ENCODE measurements at places on chromosomes 5 and 9. TPM values are rescaled to one million over a fixed set of nuclear protein-coding genes. Genes with fewer than 3 reads are reported as not detected.

GRCh38 chr5:37165761-37166160 is 83.4 kb downstream of the CPLANE1 start:
- no peak for DNase-seq

The PCDHB5 gene
- total RNA-seq: 2.9 TPM

GRCh38 chr5:167688341-167689130 is 602.9 kb upstream of the WWC1 start:
- DNase-seq: no peak

DNA sequence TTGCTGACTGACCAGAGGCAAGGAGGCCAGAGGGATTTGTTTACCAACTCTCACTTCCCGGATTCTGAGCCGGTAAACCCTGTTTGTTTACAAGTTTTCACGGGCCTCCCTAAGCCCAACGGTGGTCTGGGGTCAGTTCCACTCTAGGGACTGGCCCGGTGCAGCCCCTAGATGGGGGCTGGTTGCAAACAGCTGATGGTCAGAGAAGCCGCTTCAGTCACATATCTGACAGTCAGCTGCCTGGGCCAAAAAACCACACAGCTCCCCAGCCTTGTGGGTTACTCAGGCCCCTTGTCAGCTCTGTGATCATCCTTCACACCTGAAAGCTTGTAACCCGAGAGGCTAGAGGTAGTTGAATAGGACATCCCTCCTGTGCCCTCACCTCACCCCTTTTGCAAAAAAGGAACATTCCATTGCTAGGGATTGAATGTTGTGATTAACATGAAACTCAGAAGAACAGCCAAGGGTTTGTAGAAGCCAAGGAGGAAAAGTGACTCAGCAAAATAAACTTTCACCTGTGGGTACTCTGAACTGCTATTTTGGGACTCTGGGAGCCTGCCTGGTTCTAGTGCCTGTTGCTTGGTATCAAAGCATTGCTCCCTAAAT is 40.4 kb downstream of the SAR1B start:
- no peak for DNase-seq

DNA sequence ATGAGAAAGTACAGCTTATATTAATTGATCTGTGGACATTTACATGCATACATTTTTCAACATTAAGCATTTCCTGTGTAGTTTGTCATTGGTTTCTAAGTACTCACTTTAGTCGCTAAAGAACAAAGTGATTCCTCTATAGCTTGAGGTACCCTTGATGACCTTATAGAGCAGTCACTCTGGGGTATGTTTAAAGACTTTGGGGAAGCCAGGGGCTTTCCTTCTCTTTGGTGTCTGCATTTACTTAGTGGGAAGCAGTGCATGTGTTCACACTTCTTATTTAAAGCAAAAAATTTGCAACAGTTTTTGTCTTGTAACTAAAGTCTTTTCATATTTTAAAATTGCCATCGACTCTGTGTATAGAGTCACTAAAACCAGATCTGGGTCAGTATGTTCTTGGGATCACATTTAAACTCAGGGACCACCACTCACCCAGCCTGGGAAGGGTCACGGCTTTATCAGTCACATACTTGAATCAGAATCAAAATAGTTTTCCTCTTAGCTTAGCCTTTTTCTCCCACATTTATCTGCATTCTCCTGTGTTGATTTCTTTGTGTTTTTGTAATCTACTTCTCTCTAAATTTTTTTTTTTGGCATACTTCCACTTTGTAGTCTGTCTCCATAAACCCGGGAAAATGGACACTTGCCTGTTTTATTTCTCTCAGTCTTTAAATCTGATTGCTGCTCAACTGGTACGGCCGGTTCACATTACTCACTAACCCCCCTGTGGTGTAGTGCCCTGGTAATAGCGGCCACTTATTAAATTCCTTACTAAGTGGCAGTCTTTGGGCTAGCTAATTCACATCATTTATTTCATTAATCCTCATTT is 143.9 kb upstream of the FBN2 start:
- DNase-seq: peak; percentile 45

DNA sequence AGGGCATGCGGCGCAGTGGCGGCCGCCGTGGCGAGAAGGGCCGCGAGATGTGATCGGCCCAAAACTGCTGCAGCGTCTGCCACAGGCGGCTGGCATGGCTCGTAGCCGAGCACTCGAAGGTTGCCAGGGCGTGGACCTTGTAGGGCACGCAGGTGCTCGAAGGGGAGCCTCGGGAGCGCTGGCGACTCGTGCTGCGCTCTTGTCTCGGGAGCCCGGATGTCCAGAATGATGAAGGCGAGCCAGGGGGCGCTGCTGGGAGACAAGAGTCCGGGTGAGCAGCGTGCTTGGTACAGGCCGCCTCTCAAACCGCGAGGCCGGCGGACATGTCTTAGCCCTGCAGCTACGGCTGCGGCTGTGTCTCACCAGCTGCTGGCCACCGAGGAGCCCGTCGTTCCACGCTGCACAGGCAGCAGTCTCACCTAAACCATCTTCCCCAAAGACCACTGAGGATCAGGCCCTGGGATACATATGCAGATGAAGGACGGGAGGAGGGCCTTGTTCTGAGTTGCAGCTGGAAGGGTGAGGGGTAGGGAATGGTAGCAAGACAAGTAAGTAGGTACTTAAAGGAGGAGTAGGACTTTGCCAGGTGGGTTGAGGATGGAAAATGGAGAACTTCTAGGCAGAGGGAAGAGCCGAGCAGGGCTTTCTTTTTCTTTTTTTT is 1.7 kb downstream of the CBY3 start:
- peak; percentile 78 for DNase-seq

DNA sequence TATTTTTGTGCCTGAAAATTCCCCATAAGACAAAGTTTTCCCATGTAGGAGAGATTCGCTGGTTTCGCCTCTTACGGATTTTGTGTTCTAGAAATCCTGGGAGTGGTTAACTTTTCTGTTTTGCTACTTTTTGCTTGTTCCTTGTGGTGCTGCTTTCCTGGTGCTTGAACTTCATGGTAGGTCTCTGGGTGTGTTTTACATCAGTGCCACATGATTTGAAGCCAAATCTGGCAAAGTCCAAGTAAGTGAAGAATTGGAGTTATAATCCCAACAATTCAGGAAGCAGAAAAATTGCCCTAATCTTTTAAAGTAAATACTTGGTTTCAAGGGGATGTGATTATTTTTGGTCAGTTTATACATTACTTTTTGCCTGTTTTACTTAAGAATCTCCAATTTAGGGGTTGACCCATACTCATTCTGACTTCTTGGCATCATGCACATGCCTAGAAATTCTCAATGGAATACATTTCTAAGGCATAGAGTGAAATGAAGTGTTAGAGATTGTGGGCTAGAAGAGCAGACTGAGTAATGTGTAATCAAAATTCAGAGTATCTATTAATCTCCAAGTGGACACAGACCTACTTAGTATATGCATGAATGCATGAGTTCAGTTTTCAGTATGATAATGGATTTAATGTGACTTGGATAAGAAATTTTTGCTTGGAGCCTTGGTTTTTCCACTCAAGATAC is 189.7 kb downstream of the CSNK1G3 start:
- no peak for DNase-seq

DNA sequence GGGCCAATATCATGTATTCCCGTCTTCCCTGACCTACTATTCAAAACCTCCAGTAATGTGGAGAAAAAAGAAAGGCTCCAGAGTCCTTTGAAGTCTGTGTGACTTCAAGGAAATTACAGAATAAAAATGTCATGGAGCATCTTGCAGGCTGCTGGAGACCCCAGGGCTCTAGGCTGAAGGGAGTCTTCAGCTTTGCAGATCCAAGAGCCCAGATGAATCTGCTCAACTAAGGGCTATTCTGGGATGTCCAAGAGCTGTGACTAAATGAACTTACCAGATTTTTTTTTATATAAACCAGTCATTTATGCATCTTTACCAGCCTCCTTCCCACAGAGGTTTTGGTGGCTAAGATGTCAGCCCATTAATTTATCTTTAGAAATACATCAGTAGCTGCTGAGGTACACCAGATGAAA is 167.3 kb downstream of the MUSK start:
- no peak for DNase-seq

The PIP5K1B gene
- total RNA-seq: 13.8 TPM

The FGFR4 gene
- 6.4 TPM for total RNA-seq

GRCh38 chr9:94885854-94886447 is 159.5 kb downstream of the AOPEP start:
- DNase-seq: no peak

The BTNL9 gene
- 26.0 TPM for total RNA-seq

The NFIL3 gene
- 39.6 TPM for total RNA-seq

- DNase-seq: no peak
These were observed 120.6 kb downstream of the PAM start for GRCh38 chr5:102875721-102876123.

The CARTPT gene
- total RNA-seq: not detected

GRCh38 chr9:80004714-80005113 is 432.9 kb downstream of the TLE4 start:
- DNase-seq: no peak

GRCh38 chr5:128681096-128681495 is 143.1 kb upstream of the FBN2 start:
- DNase-seq: no peak

- DNase-seq: peak; percentile 44
These were observed 3.6 kb upstream of the CARD19 start for GRCh38 chr9:93092251-93092991.

- DNase-seq: no peak
These were observed 47.3 kb downstream of the KCNIP1 start for GRCh38 chr5:170551076-170551475.

- DNase-seq: no peak
These were observed 1187.1 kb upstream of the WWC1 start for GRCh38 chr5:167104351-167104750.

GRCh38 chr5:124747791-124748686 is 1.6 kb upstream of the ZNF608 start:
- DNase-seq: no peak

GRCh38 chr5:83394190-83394589 is 77.4 kb upstream of the VCAN start:
- no peak for DNase-seq
